ENCODE measurements at places on chromosomes 7 and 10.

DNA sequence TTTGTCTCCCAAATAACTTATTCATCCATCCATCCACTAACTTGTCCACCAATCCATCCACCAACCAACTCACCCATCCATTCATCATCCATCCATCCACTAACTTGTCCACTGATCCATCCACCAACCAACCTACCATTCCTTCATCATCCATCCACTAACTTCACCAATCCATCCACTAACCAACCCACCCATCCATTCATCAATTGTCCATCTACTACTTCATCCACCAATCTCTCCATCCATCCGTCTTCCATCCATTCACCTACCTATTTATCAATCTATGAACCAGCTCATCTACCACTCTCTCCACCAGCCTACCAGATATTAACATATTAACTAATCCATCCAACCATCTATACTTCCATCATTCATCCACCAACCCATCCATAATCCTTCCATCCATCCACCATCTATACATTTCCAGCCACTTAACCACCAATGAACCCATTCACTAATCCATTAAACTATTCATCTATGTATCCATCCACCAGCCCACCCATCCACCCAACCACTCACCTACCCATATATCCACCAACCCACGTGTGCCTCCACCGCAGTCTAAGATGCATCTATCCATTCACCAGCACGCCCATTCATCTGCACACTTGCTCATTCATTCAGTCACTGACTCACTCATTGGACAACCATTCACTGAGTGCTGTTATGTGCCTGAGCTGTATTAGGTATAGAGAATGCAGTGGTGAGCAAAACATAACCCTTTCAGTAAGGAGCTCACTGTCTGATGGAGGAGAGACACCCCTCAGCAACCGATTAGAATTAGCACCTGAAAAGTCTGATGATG lies 19.8 kb upstream of the TBL2 start:
- no peak for DNase-seq

GRCh38 chr7:103795107-103795506 lies 194.4 kb downstream of the RELN start:
- DNase-seq: no peak

- no peak for DNase-seq
Observed at GRCh38 chr7:38411404-38411803, 138.0 kb upstream of the TARP start.

DNA sequence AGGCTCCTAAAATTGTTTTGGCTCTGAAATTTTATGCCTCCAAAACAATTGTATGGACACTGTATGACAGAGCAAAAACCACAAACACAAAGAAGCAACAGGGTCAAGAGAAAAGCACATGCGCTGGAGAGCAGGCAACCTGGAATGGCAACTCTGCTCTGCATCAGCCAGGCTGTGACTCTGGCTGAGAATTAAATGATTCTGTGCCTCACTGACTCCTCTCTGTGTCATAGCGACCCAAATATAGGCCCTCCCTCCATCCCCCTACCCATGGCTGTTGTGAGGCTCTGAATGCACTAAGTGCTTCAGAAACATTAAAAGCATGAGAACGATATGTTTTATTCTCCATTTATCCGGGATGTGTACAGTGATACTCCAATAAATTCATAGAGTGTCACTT lies 24.9 kb upstream of the NEBL start:
- DNase-seq: no peak

DNA sequence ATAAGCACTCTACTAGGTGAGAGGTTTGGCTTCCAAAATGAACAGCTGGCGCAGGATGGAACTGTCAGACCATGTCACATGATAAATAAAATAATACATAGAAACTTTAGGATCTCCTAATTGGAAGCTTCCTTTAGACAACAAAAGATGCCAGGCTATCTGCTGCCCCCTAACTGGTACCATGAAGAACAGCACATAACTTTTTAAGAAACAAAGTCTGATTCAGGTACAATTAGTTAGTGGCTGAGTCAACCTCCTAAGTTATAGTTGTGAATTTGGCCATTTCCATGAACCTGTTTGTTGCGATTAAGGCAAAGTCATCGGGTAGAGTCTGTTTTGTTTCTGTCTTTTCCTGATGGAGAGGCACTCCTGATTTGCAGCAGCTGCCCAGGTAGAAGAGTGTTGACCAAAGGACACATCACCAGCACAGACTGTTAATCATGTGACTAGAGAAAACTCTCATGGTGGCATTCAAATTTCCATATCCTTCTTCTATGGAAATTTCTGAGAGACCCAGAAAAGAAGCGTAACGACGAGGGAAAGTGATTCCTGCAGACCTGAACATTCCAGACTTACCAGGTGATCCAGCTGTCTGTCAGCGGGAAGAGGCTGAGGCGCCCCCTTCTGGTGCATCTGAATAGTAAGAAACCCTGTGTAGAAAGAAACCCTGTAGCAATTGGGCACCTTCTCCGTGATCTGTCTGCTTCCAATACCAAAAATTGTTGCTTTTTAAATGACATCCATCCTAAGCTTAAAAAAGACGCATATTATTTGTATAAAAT lies 8.6 kb upstream of the INHBA start:
- no peak for DNase-seq

DNA sequence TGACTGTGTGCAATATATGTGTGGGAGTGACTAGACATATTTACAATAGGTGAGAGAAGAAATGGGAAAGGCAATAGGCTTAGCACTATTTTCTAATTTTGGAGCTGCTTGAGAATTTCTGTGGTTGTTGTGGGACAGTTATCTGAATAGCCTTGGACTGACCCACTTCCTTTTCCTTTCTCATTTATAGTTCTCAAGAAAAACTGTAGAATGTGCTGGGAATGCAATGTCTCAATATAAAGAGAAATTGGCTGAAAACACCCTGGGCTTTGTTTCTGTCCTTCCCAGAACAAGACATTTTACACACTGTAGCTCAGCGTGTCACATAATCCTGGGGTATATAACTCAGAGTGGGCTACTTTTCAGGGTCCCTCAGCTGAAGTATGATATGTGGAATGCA lies 153.0 kb upstream of the RHOBTB1 start:
- DNase-seq: no peak

DNA sequence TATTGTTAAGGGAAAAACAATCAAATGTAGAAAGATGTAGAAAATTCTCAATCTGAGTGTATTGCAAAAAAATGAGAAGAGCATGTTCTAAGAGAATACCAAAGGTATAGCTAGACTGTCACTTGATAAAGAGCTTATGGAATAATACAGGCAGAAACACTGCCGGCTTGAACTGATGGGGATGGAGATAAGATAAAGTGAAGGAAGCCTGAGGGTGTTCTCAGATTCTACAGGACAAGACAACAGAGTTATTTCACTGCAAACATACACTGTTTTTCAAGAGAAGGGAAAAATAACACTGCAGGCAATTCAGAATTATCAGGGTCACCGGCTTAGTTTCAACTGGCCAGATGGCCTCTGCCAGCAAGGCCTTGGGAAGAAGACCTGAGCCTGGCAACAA lies 80.0 kb downstream of the ZNF716 start:
- DNase-seq: no peak

- DNase-seq: no peak
Observed at GRCh38 chr10:102604439-102604841, 39.8 kb upstream of the TRIM8 start.

DNA sequence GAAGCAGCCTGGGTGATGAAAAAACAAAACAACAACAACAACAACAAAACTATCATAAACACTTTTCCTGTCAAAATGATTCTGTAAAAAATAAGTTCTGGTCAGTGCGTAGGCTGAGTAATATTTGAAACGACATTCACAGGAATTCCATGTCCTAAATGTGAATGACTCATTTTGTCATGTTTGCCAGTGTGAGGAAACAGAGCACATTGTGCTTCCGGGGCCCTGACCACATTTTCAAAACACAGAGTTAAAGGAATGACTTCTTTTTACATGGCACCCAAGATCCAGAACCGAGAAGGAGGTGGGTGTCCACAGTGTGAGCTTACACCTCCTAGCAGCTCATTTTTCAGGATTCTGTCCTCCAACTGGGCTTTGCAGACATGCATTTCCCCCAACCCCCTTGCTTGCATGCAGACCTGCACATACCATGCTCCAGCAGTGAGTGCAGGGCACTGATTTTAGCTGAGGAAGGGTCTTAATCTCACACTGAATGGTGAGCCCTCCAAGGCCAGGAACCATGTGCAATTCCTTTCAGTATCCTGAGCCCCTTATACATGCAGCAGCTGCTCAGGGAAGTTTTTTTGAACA lies 3.0 kb downstream of the CLRN3 start:
- DNase-seq: no peak

- no peak for DNase-seq
Observed at GRCh38 chr7:36945612-36946400, 221.5 kb upstream of the AOAH start.

DNA sequence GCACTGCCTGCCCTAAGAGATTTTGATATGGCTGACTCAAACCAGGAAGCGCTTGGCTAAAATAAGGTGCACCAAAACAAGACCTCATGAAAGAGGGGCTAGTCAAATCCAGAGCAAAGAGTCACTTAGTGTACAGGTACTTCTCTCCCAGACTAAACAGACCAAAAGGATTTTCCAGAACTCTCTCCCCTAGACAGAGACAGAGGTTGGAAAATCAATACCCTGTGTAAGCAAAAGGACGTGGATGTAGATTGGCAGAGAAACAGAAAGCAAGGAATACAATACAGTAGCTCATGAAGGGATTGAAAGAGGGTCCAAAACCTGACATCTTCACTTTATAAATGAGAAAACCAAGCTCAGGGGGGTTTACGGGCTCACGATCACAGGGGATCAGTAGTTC lies 83.0 kb upstream of the LRRTM3 start:
- DNase-seq: no peak

- DNase-seq: no peak
Observed at GRCh38 chr10:89414879-89415821, 782 bp downstream of the IFIT5 start.

GRCh38 chr7:143733876-143734275 lies 23.6 kb downstream of the CTAGE6 start:
- DNase-seq: no peak

GRCh38 chr7:450036-450435 lies 69.6 kb downstream of the PDGFA start:
- DNase-seq: no peak

DNA sequence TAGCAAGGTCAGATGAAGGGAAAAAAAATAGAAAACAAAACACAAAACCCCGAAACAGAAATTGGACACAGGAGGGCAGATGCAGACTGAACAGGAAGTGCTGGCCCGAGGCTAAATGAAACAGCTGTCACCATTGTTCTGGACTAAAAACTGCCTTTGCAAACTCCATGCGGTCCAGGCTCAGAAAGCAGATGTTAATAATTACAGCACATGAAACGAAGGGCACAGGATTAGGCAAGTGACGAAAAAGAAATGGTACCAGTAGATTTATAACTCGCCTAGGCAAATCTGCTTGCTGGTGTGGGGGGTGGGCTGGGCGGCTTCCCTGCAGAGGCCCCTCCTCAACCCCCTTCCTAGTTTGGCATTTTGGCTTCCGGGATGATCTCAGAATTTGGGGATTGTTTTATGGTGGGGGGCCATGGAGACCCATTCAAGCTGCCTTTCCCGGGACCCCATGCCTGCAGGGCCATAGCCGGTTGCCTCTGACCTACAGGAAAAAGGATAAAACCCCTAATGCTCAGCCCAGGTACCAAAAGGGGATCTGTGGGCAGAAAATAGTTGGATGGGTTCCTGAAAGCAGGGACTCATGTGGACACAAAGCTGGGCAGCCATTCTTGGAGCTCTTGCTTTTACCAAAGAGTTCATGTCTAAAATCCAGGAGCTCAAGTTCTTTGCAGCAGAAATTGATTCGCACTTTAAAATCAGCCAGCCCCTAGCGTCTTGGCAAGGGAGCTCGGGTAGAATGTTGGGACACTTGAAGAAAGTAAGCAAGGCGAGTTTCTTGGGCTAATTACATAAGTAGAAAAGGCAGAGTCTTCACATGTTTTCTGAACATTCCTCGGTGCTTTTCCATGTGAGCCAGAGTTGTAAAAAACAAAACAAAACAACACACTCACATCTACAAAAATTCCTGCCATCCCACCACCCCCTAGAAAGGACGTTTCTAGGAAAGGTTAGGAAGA lies 39.0 kb upstream of the EMX2 start:
- no peak for DNase-seq

- DNase-seq: no peak
Observed at GRCh38 chr7:156783864-156784263, 109.1 kb downstream of the LMBR1 start.

GRCh38 chr7:45647967-45648670 lies 74.0 kb downstream of the ADCY1 start:
- no peak for DNase-seq

GRCh38 chr10:119253433-119254174 lies 46.2 kb downstream of the GRK5 start:
- DNase-seq: no peak

DNA sequence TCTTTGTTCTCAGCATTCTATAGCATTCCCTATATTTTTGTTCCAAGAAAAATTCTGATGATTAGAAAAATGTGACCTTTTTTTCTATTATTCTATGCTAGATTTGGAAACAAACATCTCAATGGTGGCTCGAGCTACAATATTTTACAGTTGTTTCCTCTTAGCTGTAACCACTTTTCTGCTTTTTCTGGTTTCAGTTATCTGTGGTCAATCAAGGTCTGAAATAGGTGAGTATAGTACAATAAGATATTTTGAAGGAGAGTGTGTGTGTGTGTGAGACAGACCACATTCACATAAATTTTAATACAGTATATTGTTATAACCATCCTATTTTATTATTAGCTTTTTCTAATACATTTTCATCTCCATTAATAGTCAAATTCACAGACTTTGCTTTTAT lies 564.5 kb upstream of the GHITM start:
- DNase-seq: no peak

DNA sequence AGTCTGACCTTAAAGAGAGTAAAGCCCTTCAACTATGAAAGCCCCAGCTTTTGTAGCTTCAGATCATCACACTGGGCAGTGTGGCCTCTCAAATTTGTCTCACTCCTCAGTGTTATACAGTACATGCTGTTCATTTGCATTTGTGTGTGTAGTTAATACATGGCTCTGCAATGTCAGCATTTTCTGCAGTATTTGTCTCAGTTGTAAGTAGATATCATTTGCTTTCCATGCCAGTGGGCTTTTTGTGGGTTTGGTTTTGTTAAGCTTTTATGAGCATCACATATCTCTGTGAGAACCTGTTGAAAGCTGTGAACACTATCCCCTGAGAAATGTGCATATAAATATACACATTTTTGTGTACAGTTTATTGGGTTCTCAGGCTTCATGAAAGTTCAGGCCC lies 57.0 kb downstream of the ZNF277 start:
- no peak for DNase-seq

- DNase-seq: no peak
Observed at GRCh38 chr10:109977382-109977806, 30.4 kb upstream of the ADD3 start.

- no peak for DNase-seq
Observed at GRCh38 chr10:89975771-89976170, 274.4 kb downstream of the KIF20B start.

- DNase-seq: no peak
Observed at GRCh38 chr7:135828604-135829003, 80.0 kb upstream of the FAM180A start.

GRCh38 chr10:17227367-17228090 lies 512 bp upstream of the VIM start:
- no peak for DNase-seq
